Esophagus muscularis mucosa (tissue), 4 donors: ENCODE measurements at places on chromosomes 1 and 21. TPM values are rescaled to one million over a fixed set of nuclear protein-coding genes. Genes with fewer than 3 reads are reported as not detected.

DNA sequence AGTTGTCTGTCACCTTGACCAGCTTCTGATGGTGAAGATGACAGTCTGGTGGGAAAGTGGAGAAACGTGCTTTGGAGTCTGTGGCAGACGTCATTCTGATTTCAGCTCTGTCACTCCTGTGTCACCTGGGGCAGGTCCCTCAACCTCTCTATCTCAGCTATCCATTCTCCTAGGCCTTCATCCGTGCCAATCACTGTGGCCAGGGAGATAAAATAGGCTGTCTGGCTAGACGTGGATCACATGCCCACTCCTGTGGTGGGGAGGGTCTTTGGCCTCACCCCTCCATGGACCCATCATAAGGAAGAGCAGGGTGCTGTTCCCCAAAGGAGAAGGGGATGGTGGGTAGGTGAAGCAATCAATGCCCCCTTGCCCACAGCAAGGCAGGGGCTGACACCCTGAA, 140.3 kb downstream of the ACTL8 start:
- no peak for DNase-seq

The TMEM269 gene
- not detected for total RNA-seq

- no peak for DNase-seq
Observed at GRCh38 chr1:192580351-192580962, 4.9 kb downstream of the RGS1 start.

GRCh38 chr1:103582464-103582863, 11.1 kb downstream of the AMY2B start:
- no peak for DNase-seq

The ATP6V1G3 gene
- total RNA-seq: not detected

DNA sequence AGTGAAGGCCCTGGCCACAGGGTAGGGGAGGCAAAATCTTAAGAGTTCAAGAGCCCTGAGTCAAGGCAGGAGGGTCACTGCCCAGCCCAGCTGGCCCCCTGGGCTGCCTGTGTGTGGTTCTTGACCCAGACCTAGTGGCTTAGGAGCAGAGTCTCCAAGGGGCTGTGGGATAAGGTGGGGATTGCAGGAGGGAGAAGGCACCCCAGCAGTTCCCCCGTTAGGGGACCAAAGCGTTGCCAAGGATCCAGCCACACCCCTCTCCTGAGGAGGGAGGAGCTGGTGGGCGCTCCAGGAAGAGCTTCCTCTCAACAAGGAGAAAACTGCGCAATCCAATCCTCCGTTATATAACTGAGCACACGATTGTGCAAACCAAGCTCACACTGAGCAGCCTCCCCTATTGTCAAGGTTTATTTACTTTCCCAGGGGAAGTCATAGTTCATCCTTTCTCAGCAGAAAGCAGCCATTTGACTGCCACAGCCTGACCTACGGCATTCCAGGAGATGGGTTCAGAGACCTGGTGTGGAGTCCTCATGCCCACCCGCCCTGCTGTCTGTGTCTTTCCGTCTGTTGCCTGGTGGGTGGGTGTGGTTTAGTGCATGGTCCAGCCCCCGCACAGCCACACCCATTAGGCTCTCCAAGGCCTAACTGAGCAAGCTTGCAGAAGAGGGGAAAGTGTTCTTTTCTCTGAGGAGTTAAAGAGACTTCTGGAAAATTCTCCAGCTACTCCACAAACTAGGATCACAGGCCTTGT, 3.5 kb downstream of the EPHX1 start:
- no peak for DNase-seq

DNA sequence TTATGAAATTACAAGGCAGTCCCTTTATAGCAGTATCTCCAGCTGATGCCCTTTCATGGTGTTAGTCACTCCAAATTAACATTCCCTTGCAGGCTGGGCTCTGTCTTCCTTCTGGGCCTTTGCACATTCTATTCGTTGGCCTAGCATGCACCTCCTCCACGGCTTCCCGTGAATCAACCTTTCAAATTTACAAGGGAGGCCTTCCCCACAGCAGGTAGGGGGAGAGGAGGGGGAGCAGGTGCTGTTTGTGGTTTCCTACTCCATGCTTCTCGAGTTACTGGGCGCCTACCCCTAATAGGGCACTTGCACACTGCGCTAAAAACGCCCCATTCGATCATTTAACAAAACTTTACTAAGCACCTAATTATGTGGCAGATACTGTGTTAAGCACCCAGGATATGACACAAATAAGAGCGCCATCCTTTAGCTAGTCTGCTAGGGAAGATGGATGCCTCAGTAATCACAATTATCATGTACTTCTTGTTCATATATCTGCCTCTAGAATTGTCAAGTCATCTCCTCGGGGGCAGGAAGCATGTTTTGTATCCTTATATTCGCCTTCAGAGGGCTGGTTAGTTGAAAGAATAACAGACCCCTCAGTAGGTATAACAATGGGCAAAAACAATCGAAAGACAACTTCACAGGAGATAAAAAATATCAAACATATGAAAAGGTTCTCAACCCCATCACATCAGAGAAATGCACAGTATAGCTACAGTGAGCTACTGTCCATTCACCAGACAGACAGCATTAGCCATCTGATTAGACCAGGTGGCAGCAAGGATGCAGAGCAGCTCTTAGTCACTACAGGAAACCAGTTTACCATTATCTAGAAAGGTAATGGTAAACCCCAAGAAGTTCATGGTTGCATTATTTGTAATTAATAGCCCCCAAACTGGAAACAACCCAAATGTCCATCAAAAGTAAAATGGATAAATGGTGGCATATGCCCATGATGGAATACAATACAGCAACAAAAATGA, 1.7 kb upstream of the ADAR start:
- no peak for DNase-seq

The MX2 gene
- total RNA-seq: 19.7 TPM
